NCI-H446 treated with DMSO at 0.1 percent for 48 hours (cell line): ENCODE measurements at places on chromosomes 4 and X.

DNA sequence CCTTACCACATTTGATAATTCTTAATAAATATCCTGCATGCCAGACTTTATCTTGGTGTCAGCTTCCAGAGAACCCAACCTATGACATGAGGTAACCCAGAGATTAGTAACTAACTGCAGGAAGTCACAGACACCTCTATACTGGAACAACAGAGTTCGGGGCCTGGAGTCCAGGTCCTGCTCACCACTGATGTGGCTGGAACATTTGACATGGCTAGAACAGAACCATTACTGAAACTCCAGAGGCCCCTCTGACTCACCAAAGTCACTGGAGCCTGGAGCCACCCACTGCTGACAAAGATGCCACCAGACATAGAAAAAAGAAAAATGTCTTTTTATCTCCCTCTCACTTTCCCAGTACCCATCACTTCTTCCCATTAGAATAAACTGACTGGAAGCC, 403.7 kb downstream of the MID1IP1 start:
- DNase-seq = no peak

GRCh38 chrX:5163663-5164062, 1065.0 kb downstream of the NLGN4X start:
- no peak for DNase-seq

GRCh38 chrX:107836958-107837357, 11.3 kb downstream of the MID2 start:
- no peak for DNase-seq

DNA sequence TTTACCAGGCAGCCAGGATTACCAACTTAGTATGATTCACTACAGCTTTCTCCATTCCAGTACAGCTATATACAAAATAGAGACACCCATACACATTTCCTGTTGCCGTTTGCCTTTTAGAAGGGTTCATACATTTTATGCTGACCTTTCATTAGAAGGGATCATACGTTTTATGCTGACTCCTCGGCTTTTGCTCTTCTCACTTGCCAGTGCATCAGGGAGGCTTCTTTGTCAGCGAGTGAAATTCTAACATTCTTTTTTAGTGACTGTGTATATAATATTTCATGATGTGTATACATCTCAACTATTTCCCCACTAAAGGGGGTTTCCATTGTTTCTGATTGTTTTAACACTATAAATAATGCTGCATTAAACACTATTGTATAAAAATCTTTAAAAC, 552.6 kb downstream of the TRIML1 start:
- DNase-seq = no peak

DNA sequence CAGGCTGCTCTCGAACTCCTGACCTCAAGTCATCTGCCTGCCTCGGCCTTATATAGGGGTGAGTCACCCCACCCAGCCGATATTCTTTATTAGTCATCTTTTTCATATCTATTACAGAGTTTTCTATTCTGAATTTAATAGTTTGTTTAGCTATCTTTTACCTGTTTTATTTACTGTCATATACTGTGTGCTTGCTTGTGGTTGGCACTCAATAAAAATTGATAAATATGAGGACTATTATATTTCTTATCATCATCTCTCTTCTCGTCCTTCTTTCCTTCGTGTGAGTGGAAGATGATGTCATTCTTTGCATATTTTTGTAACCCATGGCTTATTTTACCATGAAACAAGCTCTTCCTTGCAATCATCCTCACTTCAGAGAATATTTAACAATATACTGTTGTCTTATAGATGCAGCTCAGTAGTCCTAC, 265.5 kb downstream of the ARHGAP24 start:
- DNase-seq = no peak

GRCh38 chr4:92968556-92968955, 664.8 kb downstream of the GRID2 start:
- no peak for DNase-seq

DNA sequence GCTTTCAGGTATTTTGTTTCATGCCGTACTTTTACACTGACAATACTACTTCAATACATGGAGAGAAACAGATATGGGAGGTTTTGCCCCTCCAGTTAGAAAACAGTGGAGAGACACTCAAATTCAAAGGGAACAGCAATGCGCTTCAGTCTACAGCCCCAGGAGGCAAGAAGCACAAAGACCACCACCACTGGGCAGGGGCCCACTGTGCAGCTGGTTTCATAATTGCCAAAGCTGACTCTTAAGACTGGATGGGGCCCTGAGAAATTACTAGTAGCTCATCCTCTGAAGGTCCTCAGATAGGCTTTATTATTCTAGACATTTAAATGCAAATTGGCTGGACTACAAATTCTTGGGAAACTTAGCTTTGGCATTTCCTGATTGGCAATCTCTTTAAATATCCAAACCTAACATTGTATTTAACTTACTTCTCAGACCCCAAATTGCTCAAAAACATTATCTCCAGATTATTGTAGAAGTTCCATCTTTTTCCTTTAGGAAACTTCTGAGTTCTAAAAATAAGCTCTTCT, 85.9 kb upstream of the GPR34 start:
- DNase-seq = no peak

DNA sequence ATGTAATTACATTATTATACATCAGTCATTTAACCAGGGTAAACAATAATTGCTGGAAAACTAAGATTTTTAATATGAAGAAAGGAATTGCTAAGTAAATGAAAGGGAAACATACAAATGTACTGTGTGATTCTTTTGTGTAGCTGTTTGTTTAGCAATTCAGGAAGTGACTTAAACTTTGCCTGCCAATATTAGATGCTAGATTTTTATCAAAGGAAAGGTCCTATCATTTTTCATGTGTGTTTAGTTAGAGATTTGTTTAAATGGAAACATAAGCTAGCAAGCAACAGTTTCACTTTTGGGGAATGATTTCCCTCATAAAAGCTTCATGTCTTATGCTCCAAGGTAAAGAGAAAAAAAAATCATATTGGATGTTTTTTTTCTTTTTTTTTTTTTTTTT, 95.1 kb upstream of the LIMCH1 start:
- no peak for DNase-seq

DNA sequence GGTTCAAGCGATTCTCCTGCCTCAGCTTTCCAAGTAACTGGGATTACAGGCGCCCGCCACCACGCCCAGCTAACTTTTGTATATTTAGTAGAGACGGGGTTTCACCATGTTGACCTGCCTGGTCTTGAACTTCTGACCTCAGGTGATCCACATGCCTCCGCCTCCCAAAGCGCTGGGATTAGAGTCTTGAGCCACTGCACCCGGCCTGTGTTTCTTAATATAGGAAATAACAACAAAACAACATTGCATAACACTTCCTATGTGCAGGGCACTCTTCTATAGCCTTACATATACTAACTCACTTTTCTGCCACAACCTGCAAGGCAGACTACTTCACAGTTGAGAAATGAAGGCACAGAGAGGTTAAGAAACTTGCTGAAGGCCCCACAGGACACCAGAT, 12.8 kb upstream of the TMEM131L start:
- no peak for DNase-seq

DNA sequence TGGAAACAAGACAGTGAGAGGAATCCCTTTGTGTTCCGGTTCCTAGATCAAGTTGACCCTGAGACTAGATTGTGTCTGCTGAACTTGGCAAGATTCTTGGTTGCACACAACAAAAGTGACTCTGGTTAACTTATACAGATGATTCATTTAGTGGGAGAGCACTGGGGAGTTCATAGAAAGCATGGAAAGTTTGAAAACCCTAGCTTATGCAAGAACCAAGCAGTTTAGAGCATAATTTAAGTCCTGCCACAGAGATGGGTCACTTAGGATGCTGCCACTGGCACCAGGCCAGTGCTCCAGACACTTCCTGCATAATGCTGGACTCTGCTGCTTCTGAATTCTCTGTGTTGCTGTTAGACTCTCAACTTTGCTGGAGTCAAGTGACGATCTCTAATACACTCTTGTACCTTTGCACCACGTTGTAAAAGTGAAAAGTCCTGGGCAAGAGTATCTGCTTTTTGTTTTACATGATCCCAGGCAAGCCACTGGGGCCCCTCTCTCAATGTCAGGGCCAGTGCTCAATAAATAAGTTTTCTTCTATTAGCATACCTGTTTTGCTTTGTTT, 12.7 kb upstream of the DCUN1D4 start:
- no peak for DNase-seq

GRCh38 chr4:186159613-186160012, 31.8 kb upstream of the CYP4V2 start:
- DNase-seq = no peak

DNA sequence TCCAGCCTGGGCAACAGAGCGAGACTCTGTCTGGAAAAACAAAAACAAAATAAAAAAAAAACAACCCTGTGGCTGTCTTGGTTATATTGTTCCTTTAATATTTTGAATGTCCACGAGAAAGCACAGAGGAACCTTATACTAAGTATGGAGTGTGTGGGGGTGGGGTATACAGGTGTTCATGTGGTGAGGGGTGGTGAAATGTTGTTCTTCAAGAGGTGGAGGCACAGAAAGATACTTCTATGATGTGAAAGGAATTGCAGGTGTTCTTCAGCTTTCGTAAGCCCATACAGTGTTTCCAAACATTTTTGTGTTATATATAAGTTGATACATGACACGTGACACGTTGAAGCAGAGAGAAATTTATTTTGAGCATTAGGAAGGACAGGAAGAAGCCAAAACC, 46.4 kb downstream of the SLC9A6 start:
- no peak for DNase-seq

GRCh38 chr4:158822348-158822747, 53.5 kb downstream of the FNIP2 start:
- DNase-seq = no peak

DNA sequence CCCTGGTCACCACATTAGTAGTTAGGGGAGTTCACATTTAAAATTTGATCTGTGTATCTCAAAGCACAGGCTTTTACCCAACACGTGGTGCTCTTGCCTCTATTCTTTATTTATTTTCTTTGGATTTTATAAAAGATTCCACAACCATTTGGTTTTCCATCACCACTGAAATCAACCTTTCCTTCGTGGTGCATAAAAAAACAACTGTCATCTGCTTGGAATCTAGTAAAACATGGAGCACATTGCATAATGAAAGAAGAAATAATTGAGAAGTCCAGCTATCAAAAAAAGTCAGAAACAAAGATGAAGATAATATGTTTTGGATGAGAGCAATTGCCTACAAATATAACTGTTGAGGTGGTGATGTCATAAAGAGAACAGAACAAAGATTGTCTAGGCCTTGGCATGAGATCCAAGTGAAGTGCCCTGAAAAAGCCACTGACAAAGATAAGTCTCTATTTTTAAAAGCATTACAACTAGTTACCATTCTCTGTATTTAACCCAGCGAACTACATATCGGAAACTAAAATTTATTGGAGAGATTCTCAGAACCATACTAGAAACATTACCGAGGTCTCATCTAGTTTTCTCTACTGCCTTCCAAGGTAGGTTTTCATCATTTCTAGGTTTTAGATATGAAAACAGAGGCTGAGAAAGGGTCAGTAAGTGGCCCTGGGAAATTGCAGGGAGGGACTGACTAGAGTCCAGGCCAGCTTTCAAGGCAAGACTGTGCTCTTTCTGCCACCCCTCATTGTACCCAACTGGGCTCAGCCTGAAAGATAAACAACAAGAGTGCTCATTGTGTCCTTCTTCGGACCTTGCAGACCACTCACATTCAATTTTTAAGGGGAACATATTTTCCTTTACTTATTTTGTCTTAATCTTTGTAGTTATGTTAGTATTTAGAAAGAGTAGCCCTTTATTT, 127.3 kb downstream of the MAD2L1 start:
- DNase-seq = no peak

GRCh38 chrX:31243804-31244203, 172.0 kb upstream of the FTHL17 start:
- DNase-seq = no peak

- no peak for DNase-seq
Observed at GRCh38 chr4:180637616-180638015, 1605.6 kb upstream of the TENM3 start.

GRCh38 chr4:101031971-101032370, 315.4 kb downstream of the PPP3CA start:
- DNase-seq = no peak

- no peak for DNase-seq
Observed at GRCh38 chr4:163263606-163264005, 68.8 kb downstream of the NPY1R start.

- peak; percentile 81 for DNase-seq
Observed at GRCh38 chr4:153142700-153143438, 61.4 kb upstream of the TRIM2 start.

DNA sequence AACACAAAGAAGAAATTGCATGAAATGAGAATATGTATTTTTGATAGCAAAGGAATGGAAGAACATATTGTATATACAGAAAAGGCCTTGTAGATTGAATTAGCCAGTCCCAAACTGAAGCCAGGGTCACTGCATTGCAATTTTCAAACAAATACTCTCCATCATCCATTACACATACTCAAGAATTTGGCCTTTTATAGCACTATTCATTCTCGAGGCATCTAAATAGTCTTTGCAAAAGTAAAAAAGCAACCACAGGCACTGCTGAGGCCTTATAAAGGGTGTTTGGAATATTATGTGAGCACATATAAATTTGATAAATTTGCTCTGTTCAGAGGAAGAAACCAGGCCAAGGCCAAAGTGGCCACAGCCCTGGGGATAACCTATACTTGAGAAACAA, 123.0 kb downstream of the ZNF827 start:
- no peak for DNase-seq

DNA sequence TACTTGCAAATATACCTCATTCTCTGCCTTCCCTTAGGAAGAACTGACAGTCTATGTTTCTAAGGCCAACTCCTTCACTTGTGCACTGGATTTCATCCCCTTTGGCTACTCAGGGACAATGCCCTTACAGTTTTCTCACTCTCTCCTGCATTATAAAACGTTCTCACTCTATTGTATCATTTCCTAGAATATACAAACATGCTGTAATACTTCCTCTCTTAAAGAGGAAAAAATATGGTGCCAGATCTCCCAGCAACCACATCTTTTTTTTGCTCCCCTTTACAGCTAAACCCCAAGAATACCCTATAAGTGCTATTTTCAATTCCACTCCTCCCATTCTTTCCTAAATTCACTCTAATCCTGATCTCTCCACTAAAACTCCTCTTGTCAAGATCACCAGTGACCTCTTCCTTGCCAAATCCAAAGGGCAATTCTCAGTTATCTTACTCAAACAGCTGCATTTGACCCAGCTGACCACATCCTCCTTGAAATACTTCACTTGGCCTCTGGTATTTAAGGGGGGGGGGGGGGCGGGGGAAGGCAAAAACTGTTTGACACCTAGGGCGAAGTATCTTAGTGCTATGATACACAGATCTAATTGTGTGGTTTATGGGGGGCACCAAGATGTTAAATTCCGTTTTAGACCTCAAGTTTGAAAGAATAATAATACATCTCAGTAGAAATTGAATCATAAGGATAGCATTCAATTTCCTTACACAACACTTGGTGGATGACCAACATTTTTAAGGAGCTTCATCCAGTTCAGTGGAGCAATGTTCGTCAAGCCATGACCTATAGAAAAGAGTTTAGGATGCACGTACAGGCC, 1.6 kb downstream of the RCHY1 start:
- DNase-seq = no peak
